ENCODE measurements at places on chromosomes 16 and 17. TPM values are rescaled to one million over a fixed set of nuclear protein-coding genes. Genes with fewer than 3 reads are reported as not detected.

CHST6 gene
- 1.1 TPM for total RNA-seq

NACA2 gene
- total RNA-seq, result not detected

NDE1 gene
- total RNA-seq, result 34.5 TPM

MT1H gene
- total RNA-seq, result not detected

CDH5 gene
- 14.3 TPM for total RNA-seq

CDYL2 gene
- 3.6 TPM for total RNA-seq

HSD11B2 gene
- total RNA-seq, result 1.4 TPM

RPL27 gene
- 2,828 TPM for total RNA-seq

SLC6A2 gene
- not detected for total RNA-seq

ZG16 gene
- not detected for total RNA-seq

CMTM1 gene
- 3.0 TPM for total RNA-seq

SPN gene
- total RNA-seq, result 0.81 TPM

NUDT7 gene
- total RNA-seq, result 16.4 TPM

MVP gene
- total RNA-seq, result 94.5 TPM

ZNF287 gene
- total RNA-seq, result 8.1 TPM

PPM1D gene
- 13.8 TPM for total RNA-seq

KRTAP4-9 gene
- total RNA-seq, result not detected

SLC47A1 gene
- 8.2 TPM for total RNA-seq

CLEC18A gene
- 0.83 TPM for total RNA-seq
